ENCODE measurements at places on chromosomes 6 and 20.

DNA sequence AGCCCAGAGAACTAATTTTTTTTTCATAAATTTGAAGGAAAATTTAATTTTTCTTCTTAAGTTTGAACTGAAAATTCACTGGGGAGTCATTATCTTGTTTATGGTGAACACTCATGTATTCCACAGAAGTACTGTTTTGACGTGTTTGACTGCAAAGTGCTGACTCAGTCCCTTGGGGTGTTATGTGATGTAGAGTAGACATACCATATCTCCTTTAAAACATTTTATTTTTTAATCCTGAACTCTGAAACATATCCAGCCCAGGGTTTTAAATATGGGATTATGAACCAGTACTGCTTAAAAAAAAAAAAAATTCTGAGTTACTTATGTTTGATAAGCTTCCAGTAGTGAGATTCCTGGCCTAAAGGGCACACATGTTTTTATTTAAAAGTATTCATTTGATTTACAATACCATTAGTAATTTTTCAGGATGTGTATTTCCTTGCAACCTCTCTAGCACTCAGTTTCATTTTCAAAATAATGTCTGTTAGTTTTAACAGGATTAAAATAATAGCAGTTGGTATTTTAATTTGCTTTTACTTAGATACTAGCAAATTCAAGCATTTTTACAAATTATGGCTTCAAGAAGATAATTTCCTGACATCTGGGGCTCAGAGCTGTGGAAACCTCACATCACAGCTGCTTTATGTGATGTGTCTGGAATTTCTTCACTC lies 81.7 kb upstream of the PDE10A start:
- no peak for DNase-seq

DNA sequence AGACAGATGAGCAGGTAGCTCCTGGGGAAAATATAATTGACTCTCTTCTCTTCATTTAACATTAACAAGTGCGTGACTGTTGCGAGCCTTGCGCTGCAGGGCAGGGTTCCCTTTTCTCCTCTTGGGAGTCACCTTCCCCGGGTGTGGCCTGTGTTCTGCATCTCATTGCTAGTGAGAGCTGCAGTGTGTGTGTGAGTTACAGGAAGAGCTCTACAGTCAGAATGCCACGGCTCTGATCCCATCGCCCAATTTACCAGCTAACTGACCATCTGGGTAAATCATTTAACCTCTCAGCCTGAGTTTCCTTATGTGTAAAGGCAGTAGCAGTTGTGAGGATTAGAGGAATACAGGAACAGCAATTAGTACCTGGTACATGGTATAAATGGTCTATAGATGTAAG lies 106.8 kb upstream of the NUP153 start:
- DNase-seq, result no peak

GRCh38 chr20:48585061-48585870 lies 242.5 kb downstream of the PREX1 start:
- no peak for DNase-seq

DNA sequence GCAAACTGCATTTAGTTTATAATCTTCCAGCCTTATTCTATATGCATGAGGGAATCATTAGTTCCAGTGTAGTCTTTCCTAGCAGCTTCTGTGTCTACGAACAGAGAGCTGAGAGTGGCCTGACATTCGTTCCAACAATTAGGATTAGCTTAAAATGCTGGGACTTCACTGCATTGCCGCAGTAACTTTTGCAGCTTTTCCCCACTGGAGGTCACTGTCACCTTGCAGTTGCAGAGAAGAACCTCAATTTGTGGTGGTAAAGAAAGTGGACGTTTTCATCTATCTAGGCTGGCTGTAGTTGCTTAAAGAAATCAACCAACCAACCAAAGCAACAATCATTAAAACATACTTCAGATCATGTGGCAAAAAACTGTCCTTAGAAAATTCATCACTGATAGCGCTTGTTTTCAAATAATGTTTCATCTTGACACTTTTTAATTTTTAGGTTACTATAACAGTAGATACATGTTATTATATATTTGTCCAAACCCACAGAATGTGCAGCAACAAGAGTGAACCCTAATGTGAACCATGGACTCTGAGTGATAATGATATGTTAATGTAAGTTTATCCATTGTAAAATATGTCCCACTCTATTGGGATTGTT lies 12.2 kb downstream of the MYLK4 start:
- DNase-seq, result peak; percentile 19

DNA sequence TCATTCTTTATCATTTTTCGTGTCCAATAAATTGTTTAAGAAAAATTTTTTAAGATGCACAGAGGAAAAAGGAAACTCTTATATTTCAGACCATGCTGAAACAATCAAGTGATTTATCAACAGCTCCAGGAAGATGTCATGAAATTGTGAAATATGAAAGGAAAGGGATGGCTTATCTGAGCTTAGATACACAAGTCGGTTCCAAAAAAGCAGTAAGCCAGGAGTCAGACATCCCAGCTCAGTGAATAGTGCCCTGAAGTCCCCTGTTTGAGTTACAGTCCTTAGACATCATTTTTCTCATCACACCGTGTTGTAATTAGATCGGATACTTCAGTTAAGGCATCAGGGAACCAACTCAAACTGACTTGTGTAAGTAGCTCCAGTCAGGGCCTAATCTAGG lies 91.0 kb upstream of the SSTR4 start:
- no peak for DNase-seq

DNA sequence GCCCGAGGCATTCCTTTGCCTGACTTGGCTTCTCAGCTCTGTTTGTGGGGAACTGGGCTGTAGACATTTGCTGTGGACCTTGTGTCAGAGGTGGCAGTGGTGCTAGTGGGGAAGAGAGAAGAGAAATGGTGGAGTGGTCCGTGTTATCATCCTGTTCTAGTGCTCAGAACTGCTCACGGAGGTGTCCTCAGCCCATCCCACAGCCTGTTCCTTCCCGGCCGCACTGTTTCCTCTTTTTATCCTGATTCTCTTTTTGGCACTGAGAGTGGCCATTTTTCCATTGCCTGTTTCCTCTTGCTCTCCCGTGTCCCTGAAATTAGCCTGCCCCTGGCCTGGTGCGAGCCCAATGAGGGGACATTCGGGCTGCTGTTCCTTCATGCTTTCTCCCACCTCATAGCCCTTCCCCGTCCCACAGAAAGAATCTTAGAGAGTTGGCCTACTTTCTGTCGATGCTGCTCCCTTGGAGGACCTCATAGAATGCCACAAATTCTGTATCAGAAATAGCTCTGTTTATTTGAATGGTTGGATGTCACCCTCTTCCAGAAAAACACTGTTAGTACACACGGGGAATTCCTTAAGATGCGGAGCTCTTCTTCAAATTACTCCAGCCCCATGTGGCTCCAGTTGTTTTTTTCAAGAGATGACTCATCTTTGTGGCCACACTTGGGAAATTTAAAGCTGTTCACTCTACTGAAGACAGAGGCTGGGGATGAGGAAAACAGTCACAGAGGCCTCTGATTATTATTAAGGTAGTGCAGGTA lies 26.1 kb downstream of the FARS2 start:
- no peak for DNase-seq

GRCh38 chr20:41175201-41175651 lies 37.9 kb downstream of the PLCG1 start:
- no peak for DNase-seq

DNA sequence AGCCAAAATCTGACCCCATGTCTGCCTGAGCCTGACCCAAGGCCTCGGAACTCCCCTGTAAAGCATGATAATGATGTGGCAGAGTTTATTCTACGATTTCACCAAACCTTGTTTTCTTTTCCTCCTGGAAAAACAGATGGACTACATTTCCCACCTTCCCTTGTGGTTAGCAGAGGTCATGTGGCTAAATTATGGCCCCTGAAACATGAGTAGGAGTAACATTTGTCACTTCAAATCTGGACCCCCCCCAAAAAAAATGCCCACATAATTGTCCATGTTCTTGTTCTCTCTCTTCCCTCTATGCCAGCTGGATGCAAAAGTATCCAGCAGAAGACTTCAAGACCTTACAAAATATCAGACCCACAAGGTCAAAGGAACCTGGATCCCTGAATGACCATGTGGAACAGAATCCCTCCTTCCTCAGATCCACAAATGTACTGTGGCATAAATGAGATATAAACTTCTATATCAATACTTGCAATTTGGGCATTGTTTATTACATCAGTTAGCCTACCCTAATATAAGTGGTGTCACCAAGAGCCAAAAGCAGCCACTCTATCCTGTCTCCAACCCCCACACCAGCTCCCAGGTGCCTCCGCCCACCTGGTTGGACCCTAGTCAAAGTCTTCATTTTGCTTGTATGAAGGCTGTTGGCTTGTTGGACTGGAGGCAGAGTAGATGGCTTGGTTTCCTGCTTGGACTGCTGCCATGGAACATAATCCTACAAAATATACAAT lies 1.4 kb downstream of the C20orf96 start:
- DNase-seq, result no peak

- DNase-seq, result peak; percentile 25
These were observed 359 bp downstream of the PHIP start for GRCh38 chr6:79077715-79078074.

- no peak for DNase-seq
These were observed 627.5 kb upstream of the ZNF337 start for GRCh38 chr20:26324177-26324576.

GRCh38 chr6:70790483-70791224 lies 123.0 kb downstream of the SMAP1 start:
- no peak for DNase-seq

GRCh38 chr6:34836451-34836850 lies 44.6 kb downstream of the BLTP3A start:
- no peak for DNase-seq

DNA sequence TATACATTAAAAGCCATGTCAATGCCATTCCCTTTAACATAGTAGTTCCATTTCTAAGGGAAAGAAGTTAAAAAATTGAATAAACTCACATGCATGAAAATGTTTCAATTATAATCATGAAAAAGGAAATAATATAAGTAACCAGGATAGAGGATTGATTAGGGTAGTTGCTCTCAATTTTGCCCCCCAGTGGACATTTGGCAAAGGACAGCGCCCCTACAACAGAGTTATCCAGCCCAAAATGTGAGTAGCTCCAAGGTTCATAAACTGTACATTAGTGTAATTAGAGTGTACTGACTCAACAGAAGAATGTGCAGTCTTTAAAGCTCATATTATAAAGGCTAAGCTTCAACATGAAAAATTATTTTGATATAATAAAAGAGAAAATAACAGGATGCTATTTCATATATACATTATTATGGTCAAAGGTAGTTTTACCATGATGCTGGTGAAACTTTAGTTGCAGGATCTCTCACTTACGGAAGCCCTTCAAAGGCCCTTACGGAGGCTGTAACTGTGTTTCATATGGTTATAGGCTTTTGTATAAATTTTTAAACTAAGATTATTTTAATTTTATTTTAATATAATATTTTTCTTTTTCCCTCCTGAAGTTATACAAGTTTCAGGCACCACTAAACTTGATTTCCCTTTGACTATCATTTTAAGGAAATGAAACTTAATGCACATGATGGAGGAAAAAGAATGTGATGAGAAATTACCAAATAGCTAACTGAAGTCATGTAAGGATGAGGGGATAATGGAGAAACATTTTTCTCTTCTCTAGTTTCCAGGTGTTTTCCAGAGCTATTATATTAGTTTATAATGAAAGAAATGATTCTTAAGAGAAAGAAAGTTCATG lies 403.6 kb downstream of the PLCB1 start:
- no peak for DNase-seq

- DNase-seq, result no peak
These were observed 13.8 kb upstream of the PM20D2 start for GRCh38 chr6:89132057-89132456.

- DNase-seq, result no peak
These were observed 144.2 kb downstream of the PACRG start for GRCh38 chr6:162871966-162872365.

DNA sequence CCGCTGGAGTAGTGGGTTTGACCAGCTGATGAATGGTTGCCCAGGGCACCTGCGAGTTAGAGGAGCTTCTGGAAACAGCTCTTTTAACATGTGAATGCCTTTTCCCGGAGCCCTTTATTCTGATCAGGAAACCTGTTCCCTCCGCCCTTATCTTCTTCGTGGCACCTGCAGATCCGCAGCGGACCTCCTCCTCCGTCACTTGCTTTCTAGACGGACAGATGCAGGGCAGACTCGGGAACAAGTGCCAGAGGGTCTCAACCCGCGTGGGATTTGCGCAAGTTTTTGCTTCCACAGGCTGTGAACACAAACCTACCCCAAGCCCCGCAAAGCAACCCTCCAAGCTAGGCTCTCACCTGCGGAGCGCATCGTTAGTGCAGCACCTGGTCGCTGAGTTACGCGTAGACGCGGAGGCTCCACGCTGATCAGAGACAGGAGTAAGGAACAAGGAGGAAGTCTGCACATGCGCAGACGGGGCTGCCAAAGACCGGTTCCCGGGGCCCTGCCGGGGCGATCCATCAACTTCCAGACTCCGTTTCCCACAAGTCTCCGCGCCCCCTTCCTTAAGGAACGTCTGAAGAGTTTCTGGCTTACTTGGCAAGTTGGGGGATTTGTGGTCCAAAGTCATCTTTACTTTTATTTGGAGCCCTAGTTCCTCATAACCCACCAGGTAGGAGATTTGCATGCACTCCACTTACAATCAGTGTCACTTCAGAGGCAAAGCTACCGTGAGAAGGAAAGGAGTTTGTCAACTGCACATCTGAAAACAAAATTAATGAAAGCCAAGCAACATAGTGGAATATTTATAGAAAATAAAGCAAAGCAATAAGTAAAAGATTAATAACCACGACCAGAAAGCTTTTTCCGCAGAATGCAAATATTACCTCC lies 52.7 kb upstream of the ELMO2 start:
- no peak for DNase-seq

- DNase-seq, result no peak
These were observed 146.6 kb upstream of the BMP5 start for GRCh38 chr6:56021943-56022342.

- peak; percentile 38 for DNase-seq
These were observed at the start of gene COMMD7 for GRCh38 chr20:32743237-32744112. Gene COMMD7, minus strand, starts transcription at chr20:32743467. Its CDS starts 76 bp downstream, at chr20:32743391.
